ENCODE measurements at places on chromosomes 16 and 17.

GRCh38 chr16:81069063-81069462, 8.0 kb downstream of the C16orf46 start:
- no peak for DNase-seq

DNA sequence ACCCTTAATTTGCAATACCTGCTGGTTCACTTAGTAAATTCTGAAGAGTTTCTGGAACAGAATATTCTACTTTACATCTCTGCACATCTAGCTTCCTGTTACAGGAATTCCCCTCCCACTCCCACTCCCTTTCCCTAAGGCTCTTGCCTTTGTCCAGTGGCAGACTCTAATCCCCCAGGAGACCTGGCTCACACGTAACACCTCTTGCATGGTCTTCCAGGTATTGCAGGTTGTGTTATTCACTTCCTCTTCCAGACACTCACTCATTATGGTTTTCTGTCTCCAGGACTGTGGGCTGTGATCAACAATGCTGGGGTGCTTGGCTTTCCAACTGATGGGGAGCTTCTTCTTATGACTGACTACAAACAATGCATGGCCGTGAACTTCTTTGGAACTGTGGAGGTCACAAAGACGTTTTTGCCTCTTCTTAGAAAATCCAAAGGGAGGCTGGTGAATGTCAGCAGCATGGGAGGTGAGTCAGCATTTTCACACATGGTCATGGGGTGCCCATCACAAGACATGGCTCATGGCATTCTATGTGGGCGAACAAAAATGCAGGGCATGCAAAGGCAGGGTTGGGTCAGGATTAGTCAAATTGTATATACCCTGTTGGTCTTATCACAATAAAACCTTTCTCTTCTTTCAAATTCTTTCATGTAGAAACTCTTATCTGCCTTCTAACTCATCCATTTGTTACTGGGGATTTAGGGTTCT, 35.8 kb downstream of the HSD17B2 start:
- no peak for DNase-seq

DNA sequence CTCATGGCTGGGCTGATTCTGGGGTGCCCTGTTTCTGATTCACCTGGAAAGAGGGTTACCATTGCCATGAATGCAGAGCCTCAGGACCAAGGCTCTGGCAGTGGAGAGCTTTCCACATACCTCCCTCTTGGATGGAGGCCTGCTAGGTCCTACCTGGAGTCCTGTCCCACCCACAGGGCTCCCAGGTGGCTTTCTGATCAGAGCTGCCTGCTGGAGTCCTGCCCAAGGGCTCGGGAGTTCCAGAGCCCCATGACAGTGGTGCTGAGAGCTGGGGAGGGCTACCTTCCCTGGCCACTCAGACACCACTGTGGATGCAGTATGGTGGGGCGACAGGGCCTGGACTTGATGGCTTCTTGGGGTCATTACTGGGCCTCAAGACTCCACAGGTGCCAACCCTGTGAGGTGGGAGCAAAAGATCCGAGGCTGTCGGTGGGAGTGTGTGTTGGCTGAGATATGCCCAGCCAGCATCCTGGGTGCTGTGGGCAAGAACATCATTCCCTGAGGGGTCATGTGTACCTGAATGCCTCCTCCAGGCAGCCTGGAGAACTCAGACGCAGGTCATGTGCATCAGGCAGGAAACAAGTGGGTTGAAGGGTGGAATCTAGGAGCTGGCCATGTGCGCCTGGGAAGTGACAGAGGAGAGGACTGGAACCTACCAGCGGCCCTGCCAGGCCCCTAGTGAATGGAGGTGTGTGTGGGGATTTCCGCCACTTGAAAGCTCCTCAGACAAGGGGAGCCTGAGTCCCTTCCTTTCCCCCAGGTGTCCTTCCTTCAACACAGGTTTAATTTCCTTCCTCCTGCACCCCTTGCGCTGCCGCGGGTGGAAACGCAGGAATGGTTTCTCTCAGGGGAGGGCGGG, 2.3 kb upstream of the WNT3 start:
- DNase-seq: no peak

GRCh38 chr17:56785405-56785804, 48.3 kb downstream of the C17orf67 start:
- DNase-seq: no peak

DNA sequence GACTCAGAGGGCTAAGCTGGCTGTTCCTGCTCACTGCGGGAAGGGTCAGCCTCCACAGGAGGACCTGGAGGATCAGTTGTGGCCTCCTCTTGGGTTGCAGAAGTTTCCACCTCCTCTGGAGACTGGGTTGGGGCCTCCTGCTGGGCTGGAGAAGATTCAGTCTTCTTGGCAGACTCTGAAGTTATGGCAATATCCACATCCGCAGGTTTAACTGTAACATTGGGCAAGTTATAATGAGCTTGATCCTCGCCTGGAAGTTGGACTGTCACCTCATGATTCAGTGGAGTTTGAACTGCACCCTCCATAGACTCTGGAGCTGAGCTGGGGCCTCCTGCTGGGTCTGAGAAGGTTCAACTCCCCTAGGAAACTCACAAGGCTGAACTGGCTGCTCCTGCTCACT, 47.6 kb upstream of the TMEM97 start:
- DNase-seq: no peak
